ENCODE measurements at places on chromosomes 5 and 9.

- DNase-seq = no peak
Measured at GRCh38 chr5:33894566-33894965, 2.8 kb upstream of the ADAMTS12 start.

DNA sequence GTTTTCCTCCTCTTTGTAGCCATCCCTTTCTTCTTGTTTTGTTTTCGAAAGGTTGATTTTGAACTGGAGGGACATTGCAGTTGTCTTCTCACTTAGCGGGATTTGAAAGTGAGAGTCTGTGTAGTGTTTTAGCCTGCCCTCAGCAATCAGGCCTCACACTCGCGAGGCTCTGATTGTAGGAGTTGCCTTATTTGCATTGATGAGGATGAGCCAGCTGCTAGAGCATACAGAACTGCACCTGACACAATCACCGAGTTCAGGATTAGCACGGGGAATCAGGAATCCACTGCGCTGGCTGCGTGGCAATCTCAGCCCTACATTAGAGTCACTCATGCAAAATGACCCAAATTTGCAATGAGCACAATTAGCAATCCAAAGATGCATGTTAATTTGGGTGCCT is 122.5 kb upstream of the TMEM161B start:
- no peak for DNase-seq

DNA sequence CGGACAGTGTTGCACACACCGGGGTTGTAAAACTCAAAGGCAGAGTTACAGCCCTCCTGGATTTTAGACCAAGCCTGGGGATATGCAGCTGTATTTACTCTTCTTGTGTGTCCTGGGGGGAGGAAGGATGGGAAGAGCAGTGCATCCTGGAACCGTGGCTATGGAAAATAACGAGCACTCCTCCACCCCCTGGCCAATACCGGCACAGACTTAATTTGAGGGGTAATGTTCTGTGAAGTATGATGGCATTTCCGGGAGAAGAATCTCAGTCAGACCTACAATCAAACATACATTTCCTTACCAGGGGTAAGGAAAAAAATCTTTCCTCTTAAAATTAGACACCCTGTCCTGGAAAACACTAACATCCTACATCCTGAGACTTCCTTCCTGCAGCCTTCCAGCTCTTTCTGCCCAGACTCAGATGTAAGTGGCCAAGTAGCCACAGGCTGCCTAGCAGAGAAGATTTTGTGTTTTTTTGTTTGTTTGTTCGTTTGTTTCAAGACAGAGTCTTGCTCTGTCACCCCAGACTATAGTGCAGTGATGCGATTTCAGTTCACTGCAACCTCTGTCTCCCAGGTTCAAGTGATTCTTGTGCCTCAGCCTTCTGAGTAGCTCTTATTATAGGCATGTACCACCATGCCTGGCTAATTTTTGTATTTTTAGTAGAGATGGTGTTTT is 11.0 kb upstream of the ERMP1 start:
- no peak for DNase-seq

GRCh38 chr9:35562895-35563780 is 41.9 kb upstream of the TESK1 start:
- DNase-seq = no peak

DNA sequence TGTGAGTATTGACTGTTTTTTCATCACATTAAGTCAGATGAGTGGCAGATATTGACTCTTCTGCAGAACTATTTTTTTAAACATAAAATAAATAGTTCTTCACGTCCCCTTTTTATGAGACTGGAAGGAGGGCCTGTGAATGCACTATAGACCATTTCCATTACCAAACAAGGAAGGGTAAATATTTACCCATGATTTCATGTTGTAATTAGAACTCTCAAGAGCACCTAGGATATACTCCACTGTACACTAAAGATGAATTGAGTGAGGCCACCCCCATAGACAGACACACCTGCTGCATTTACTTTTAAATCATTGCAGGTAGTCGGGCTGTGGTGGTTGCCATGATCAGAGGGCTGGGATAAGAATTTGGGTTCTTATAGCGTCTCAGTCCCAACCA is 22.6 kb downstream of the SLC36A1 start:
- no peak for DNase-seq

DNA sequence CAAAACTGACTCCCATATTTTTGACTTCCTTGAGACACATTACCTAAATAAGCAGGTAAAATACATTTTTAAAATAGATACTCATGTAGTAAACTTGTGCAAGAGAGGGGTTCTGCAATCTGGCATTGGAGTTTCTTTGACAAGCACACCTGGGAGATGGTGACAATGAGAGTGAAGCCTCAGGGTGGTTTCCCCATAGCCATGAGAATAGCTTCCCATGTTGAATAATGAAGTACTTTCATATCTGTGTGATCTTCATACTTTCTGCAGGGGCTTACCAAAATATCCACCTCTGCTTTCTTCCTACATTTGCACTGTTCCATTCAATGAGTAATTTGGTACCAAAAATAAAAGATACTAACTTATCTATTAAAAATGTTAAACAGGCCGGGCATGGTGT is 44.7 kb upstream of the VCAN start:
- no peak for DNase-seq

- DNase-seq = no peak
Measured at GRCh38 chr9:100637787-100638186, 59.9 kb downstream of the CAVIN4 start.

GRCh38 chr9:116284518-116284917 is 130.9 kb downstream of the PAPPA start:
- no peak for DNase-seq

- DNase-seq = no peak
Measured at GRCh38 chr5:146906803-146907202, 28.2 kb upstream of the PPP2R2B start.

DNA sequence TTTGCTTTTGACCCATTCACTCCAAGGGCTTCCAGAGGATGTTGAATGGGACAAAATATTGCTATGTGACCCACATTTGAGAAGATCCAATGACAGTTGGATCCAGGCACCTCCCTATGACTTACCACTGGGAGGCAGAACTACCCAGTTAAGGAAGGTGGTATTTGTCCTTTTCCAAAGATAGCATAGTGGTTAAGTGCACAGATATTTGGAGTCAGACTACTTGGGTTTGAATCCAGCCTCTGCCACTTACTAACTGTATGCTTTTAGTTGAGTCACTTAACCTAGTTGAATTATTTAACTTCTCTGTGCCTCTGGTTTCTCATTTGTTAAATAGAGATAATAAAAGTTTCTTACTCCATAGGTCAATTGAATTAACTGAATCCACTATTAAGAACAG is 74.5 kb upstream of the PALM2AKAP2 start:
- no peak for DNase-seq

DNA sequence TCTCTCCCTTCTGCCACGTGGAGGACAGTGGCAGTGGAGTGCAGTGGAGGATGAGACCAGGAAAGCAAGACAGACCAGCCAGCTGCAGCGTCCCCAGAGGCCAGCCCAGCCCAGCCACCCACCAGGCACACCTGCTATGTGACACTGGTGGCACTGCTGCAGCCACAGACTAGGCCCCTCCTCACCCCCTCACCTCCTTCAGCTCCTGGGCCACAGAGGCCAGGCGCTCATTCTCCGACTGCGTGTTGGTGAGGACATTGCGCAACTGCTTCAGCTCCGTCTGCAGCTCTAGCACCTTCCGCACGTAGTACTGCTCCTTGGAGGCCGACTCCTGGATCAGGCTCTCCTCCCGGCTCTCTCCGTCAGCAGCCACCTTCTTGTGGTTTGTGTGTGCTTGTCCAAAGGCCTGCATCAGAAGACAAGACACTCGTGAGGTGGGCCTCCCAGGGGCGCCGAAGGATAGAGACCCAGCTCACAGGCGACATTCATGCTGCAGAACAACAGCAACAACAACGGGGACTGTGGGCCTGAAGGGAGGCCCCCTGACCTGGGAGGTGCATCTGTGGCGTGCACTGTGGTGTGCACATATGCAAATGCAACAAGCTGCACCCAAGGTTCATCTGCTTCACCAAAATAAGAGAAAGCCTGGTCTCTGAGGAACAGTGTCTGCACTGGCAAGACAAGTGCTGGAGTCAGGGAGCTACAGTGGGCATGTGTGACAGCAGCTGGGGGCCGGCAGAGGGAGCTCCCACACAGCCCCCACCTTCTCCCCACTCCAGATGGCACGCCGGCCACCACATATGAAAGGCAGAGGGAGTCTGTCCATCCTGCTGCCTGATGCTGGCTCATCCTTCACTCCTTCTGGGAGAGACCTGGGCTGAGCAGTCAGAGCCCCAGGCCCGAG is 35.5 kb downstream of the BICD2 start:
- no peak for DNase-seq

DNA sequence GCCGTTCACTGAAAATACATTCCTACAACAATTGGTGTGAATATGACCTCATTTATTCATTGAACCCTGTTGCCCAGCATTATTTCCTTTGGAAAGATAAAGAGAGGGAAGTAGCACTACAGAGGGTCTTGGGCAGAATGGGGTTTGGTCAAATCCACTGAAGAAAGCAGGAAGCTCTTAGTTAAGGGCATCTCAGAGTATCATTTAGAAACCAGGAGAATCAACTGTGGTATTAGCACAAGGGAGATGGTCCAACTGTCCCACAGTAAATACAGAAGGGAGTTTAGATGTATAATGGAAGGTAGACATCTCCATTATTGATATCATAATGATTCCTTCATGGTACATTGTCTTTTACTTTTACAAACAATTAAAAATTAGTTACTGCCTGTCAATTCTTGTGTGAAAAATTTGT is 47.1 kb downstream of the LIX1 start:
- DNase-seq = no peak

- no peak for DNase-seq
Measured at GRCh38 chr5:75847561-75848021, 130.4 kb upstream of the POC5 start.

DNA sequence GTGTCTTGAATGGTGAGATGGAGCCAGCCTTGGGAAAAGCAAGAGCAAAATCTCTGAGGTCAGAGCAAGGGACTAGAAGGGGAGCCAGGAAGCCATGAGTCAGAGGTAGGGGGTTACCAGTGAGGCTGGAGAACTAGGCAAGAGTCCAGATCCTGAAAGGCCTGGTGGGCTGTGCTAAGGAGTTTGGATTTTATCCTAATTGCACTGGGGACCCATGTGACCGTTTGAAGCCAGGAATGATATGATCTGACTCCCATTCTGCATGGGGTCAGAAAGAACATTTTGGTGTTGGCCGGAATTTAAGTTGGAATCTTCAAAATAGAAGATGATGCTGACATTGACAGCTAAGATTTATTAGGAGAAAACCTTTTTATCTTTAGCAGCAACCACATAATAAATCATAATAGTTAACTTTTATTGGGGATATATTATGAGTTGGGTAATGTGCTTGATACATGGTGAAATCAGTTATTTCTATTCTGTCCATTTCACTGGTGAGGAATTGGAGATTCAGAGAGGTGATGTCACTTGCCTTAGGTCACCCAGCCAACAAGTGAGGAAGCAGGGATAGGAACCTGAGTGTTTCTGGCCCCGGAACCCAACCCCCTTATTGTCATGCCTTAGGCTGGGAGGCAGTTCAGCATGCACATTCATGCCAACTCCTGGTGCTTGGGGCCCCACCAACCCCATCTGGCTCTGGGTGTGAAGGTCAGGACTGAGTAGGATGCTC is 61.5 kb upstream of the RARS1 start:
- no peak for DNase-seq

- DNase-seq = no peak
Measured at GRCh38 chr9:18608371-18608770, 134.4 kb downstream of the ADAMTSL1 start.

DNA sequence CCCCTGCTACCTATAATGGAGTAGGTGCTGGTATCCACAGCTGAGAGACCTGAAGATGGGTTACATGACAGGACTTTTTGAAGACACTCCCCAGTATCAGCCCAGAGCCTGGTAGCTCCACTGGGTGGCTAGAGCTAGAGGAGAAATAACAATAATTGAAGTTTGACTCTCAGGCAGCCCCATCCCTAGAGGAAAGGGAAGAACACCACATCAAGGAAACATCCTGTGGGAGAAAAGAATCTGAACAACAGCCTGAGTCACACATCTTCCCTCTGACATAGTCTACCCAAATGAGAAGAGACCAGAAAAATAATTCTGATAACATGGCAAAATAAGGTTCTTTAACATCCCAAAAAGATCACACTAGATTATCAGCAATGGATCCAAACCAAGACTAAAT is 432.1 kb downstream of the CDH18 start:
- no peak for DNase-seq

DNA sequence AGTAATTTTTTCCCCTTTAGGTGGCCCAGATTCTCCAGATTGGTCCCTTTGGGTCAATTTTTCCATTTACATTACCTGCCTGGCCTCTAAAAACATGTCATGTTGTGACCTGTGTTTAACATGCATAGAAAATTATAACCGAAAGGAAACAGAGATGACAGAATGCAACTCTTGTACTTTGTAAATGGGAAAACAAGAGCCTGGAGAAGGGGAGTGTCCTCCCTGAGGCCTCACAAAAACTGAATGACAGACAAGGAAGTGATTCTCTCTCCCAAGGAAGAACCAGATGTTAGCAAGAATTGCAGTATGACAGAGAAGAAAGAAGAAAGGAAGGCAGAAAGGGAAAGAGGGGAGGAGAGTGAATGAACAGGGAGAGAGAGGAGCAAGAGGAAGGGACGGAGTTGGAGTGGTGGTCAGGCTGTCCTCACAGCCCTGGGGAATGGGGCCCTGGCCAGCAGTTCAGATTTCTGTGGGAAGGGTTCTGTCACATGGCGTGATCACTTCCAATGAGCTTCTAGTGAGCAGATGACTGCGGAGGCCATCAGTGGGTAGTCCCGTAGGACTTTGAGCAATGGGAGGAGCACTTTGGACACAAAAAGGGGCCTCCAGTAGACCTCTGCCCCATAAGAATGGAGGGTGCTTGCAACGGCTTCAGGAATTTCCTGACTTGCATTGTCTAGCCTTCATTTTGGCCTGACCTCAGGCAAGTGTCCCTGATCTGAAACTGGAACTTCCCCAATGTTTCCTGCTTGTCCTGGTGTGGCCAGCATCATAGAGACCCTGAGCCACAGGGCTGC is 31.6 kb downstream of the ABLIM3 start:
- DNase-seq = peak; percentile 30

GRCh38 chr9:16236311-16236710 is 634.2 kb downstream of the BNC2 start:
- peak; percentile 41 for DNase-seq

DNA sequence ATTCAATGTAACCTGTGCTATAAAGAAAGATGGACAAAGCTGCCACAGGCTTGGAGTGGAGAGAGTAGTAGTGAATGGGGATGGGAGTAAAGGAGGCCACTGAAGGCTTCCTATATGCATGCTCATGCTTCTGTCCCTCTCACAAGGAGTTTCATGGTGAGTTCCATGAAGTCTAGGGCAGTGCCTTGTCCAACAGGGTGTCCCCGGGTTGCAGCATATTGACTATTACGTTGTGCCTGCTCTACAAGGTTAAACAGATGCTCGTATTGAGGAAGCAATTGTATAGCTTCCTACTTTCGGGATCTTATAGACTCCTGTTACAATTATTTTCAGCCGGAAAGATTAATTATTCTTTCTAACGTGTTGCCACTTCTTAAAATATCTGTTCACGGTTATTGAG is 129.1 kb upstream of the PIK3R1 start:
- no peak for DNase-seq
